Stimulated activated CD8-positive, alpha-beta memory T cell treated with anti-CD3 and anti-CD28 coated beads, Interleukin-15, amount 100 ng/mL, for 1 hour (primary cell): ENCODE measurements at places on chromosomes 7 and 10.
A peak's percentile ranks its signal among the peaks of the same experiment; 100 is the strongest.

- DNase-seq: no peak
Measured at GRCh38 chr10:126277181-126277580, 111.1 kb downstream of the ADAM12 start.

GRCh38 chr10:75187961-75188426, 22.6 kb upstream of the VDAC2 start:
- peak; percentile 42 for DNase-seq

DNA sequence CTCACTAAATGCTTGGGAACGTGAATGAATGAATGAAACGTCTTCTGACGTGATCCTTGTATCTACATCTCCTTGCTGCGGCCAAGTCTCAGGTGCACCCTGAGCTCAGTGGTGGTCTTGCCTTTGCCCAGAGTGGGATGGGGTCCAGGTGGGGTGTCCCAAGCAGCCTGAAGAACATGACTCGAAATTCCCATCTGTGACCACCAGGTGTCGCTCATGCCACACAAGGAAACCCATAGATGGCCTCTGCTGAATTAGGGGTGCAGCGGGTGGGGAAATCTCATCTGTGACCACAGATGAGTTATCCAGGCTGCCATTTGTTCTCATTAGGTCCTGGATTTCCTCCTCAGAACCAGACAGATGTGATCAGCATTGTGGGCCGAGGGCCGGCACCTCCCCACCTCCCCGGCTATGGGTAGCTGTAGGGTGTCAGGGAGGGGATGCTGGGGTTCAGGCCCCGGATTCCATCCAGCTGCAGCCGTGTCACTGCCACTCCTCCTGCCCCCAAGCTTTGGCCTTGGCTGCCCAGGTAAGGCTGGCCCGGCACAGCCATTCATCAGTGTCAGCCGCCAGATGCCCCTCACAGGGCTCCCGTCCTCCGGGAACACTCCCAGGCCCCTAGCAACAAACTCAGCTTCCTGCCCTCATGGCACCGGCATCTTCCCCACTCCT, 21.0 kb upstream of the GNA12 start:
- peak; percentile 49 for DNase-seq

DNA sequence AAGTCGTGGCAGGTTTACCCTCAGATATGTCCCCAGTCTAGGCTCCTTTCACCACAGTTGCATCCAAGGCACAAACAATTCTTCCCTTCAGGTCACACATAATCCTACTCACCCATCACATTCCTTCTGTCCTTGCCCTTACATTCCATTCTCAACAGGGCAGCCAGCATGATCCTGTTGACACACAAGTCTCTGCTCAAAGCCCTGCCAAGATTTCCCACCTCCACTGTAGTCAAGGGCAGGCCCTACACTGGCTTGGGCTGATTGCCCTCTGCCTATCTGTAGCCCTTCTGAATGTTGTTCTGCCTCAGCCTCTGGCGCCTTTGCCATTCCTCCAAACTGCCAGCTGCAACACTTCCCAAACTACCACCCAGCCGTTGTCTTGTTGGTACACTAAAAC, 187.9 kb upstream of the AKR1E2 start:
- no peak for DNase-seq

DNA sequence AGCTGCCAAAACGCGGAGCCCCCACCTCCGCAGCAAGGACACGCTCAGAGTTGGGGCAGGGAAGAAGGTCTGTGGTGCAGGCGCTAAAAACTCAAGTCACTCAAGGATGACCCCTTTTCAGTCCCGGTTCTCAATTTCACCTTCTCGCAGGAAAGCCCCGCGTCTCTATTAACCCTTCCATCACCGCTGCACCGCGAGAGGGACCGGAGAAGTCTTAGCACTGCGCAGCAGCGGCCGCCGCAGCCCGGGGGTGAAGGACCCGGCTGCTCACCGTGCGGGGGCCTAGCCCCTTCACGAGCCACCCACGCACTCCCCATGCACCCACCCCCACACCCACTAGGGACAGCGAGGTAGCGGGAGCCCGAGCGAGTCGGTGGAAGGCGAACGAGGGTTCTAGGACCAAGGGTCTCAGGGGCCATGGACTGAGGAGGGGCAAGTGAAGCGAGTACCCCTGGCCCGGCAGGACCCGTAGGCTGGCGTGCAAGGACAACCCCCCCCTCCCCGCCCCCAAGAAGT, 162.9 kb downstream of the SH3PXD2A start:
- DNase-seq: no peak

DNA sequence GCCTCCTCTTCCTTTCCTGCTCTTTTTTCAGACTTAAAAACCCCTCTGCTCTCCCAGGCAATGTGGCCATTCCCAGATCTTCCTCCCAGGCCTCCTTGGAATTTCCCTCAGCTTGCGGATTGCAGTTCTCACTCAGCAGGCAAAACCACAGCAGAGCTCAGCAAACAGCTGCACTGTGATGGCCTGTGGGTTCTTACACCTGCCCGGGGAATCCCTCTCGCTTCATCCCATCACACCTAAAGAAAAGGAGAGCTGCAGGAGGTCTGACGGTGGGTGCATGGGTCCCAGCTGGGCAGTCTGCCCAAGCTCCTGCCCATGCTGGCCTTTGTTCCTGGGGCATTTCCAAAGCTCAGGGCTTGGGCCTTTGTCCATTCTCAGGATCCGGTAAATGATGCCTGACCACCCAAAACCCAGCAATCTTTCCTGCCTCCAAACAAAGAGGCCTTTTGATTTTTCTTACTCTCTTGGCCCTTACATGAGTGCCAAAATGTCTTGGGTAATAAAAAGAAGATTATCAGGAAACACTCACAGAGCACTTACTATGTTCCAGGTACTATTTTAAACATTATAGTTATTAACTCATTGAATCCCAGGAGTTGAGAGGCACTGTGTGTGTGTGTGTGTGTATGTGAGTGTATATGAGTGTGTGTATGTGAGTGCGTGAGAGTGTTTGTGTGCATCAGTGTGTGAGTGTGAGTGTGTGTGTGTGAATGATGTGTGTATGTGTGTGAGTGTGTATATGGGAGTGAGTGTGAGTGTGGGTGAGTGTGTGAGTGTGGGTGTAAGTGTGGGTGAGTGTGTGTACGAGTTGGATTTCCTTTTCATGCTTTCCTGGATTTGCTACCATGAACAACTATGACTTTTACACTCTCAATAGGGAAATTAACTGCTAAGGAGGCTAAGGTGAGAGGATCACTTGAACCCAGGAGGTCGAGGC, 64.5 kb upstream of the PODXL start:
- no peak for DNase-seq

GRCh38 chr7:75631711-75632110, 107.0 kb downstream of the HIP1 start:
- no peak for DNase-seq

GRCh38 chr10:62805231-62806099, 945 bp downstream of the ADO start:
- DNase-seq: no peak

GRCh38 chr7:98500764-98501163, 99.9 kb upstream of the BAIAP2L1 start:
- DNase-seq: no peak

GRCh38 chr10:47192273-47192672, 107.7 kb upstream of the GDF10 start:
- no peak for DNase-seq

DNA sequence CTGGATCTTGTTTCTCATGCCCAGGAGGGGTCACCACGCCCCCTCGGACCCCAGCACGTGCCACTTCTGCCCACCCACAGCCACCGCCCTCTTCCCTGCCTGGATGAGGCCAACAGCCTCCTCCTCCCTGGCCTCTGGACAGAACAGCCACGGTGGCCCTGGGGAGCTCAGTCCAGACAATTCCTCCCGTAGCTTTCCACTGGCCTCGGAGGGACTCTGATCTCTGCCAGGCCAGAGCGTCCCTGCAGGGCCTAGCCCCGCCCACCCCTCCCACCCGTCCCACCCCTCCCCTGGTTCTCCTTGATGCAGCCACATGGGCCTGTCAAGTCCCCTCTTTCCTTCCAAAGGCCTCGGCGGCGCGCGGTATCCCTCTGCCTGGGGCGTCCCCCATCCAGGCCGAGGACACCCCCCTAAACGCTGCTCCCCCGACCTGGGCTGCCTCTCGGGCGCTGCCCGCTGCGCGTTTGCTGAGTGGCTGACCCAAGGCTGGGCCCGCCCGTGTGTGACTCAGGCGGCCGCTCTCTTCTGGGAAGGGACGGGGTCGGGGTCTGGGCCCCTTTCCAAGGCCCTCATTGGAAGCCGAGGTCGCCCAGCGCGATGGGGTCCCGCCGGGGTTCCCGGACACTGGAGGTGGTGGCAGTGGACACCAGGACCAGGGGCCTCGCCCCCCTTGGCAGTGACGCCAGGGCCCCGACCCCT, 557 bp downstream of the TMEM120A start:
- DNase-seq: no peak

GRCh38 chr10:1151076-1152033, 95.2 kb downstream of the WDR37 start:
- no peak for DNase-seq

DNA sequence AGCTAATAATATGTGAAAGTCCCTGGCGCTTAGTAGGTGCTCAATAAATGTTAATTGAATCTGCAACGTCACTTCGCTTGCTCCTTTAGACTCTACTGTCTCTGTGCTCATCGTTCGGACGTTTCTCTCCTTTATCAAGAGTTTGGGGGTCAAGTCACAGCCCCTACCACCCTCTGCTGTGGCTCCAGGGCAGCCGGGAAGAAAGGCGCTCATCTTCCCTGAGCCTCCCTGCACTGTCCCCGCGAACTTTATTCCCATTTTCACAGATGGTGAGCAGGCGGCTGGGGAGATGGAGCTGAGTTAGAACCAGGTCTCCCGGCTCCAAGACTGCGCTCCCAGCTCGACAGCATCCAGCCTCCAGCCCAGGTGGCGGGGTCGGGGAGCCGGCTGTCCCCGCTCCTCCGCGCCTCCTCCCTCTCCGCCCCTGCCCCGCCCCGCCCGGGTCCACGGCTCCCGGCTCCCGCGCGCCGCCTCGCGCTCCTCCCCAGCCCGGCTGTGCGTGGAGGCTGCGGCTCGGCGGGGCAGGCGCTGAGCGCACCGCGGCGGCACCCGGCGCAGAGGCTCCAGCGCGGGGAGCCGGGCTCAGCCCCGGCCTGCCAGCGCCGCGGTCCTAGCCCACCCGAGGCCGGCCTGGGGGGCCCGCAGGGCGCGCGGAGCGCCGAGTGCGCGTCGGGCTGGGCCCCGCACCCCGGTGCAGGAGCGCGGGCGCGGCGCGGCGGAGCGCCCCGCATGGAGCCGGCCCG, at the start of gene CLEC2L:
TSS of gene CLEC2L (plus strand) at position 487 of the 743 bp plus-strand sequence. CDS start at position 730, 243 bp downstream.
- no peak for DNase-seq

GRCh38 chr7:37371755-37372154, 76.9 kb downstream of the ELMO1 start:
- DNase-seq: no peak

- DNase-seq: no peak
Measured at GRCh38 chr10:123847686-123848432, 43.7 kb downstream of the CPXM2 start.

DNA sequence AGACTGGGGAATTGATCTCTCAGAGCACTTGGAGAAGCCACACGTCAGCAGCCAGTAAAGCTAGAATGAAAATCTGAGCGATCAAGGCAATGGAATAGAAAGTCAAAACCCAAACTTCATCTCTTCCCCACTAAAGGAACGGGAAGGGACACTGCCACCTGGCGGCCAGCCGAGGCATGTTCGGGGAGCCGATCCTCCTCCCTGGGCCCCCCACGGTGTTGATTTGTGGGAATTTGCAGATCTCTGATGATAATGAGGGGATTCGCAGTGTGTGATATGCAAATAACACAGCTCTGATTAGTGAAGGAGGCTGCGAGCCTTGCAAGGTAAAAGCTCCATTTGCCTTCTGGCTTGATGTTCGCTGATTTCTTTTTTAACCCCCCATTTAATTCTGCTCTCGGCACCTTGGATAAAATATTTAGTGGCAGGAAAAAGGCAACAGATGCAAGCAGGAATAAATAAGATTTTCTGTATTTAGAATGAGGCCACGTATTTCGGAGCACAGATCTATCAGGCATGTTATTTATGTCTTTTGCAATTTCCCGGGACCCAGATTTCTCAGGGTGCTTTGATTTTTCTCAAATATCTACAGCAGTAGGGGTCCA, 258.6 kb downstream of the PAXIP1 start:
- DNase-seq: no peak
